ENCODE measurements at places on chromosomes 2 and 18.

DNA sequence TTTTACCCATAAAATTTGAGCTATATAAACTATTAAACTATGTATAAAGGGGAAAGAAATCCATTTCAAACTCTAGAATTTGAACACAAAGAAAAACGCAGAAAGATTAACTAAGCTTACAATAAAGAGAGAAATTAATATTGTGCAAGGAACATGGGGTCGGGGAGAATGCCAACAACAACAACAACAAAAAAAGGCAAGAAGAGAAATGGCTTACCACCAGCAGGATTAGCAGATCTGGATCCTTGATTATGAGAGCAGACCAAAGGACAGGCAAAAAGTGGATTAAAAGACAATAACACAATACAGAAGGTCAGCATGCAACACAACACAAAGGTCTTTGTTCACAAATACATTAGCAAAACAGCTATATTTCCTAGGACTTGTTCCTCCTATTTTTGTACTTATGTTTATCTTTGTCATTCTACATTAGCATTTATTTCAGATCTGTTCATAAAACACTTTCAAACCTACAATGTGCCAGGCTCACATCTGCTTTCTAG is 103.4 kb upstream of the RNU4ATAC start:
- DNase-seq, result no peak

DNA sequence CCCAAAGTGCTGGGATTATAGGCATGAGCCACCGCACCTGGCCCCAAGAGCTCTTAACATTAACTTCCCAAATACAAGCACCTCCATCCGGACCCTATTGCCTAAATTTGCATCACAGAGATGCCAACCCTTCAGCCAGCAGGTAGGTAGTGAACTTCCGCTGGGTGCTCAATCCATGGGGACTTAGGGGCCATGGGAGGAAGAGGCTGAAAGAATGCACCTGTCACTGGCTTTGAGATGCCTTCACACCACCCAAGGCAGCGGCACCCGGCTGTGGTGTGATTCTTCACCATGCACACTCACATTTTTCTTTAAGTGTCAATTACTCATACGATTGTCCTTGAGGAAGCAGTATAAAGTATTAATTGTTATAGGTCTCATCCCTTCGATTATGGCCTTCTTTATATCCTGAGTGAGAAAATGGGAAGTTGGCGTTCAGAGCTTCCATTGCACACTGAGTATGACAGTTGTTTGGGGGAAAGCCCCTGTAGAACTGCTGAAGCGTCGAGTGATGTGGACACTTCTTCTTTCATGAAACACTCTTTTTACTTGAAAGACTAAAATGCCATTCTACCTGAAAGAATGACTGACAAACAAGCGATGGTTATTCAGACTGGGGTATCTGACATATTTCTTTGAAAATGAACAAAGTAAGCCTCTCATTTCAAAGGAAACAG is 51.8 kb upstream of the BIN1 start:
- no peak for DNase-seq

DNA sequence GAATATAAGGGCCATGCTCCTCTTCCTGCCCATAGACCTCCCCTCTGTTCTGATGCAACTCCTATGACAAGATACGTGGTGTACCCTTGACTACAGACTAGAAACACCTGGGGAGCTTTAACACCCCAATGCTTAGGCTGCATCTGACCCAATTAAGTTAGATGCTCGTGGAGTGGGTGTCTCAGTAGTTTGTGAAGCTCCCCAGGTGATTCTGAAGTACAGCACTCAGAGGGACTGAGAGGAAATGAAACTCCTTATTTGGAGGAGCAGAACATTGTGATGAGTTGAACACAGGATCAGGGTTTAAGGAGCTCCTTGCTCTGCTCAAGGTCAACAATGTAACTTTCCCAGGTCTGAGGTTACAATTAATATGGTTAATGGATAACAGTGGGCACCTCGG is 80.3 kb upstream of the TTC39C start:
- no peak for DNase-seq

DNA sequence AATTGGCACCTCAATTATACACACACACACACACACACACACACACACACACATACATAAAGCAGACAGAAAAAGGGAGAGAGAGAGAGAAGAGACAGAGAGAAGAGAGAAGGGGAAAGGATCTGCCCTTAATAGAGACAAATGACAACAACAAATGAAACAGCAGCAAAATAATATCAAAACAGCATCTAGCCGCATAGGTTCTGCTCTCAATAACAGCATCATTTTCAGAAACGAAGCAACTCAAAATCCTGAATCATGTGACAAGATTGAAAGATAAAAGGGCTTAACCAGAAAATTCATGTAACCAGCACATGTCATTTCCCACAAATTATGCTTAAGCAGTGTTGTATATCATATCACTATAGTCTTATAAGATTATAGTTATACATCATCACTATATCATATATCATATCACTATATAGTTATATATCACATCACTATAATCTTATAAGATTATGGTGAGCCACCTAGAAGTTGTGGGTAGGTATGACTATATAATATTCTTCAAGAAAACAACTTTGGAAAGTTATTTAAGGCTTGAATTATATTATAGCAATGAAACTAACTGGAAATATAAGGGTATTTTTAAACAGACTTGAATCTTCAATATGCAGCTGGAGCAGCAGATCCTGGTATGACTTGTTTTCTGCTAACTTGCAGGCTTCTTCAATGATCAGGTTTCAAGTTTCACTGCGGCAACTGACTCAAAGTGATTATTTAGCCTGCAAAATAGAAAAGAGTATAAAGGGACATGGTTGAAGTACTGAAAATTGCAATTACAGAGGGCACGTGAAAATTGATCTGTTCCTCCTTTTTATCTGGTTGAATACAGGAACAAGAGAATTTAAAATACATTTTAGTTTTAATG is 16.1 kb upstream of the VPS54 start:
- no peak for DNase-seq

DNA sequence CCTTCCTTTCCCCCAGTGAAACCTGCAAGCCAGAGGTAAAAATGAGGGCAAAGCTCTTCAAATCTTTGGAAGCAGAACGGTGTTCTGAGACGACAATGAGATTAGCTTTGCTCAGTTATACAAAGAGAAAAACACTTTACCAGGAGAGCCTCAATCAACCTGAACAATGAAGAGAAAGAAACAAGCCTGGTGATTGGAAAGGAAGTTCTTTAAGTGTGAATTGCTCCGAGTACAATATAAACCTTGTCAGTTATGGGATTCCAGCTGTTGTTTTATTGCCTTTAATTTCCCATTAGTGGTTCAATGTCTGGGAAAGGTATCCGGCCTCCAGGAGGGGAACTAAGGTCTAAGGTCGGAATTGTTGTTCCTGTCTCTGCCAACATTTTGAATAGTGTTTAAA is 901.6 kb downstream of the EPHA4 start:
- no peak for DNase-seq

GRCh38 chr2:199011908-199012307 is 445.8 kb downstream of the SATB2 start:
- DNase-seq, result no peak

GRCh38 chr18:47983946-47984345 is 53.5 kb upstream of the SMAD2 start:
- no peak for DNase-seq

DNA sequence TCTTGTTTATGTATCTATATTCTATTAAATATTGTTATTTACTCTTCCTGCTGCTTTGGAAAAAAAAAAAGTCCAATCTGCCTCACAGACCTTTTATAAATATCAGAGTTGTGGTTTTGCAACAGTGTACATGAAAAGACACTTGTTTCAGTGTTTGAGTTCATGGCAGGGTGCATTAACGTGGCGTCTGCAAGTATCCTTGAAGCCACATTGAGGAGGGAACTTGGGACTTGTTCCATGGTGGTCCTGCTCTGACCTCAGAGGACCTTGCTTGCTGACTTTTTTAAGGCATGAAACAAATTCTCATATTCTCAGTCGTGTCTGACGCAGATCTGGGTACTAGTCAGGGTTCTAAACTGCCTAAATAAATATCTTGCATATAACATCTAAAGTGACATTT is 55.1 kb downstream of the CRIM1 start:
- no peak for DNase-seq

DNA sequence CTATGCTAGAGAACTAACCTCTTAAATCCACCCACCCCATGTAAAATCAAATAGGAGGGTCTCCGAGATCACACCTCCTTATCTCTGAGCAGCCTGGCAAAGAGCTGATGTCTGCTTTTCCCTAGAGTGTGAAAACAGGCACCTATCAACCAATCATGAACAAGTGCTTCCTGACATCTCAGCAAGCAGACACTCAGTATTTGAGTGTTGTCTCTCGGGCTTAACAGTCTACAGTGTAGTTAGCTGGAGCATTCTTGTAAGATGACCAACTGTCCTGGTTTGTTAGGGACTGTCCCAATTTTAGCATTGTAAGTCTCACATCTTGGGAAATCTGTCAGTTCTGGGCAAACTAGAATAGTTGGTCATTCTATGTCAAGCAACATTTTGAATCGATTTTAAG is 26.4 kb downstream of the MARCHF4 start:
- no peak for DNase-seq

DNA sequence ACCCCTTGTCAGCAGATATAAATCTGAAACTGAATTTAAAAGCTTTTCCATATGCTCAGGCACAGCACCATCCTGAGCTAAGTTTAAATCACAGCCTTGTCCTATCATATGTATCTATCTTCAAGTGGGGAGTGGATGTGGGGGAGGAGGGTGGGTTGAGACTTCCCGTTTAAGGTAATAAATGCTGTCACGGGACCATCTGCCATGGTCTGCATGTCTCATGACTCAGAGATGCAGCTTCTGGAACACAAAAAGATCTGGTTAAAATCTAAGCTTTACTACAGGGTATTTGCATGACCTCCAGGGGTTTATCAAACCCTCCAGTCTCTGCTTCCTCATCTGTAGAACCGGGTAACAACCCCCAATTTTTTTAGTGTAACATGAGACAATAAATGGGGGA is 377.7 kb upstream of the ST6GAL2 start:
- DNase-seq, result no peak

- DNase-seq, result no peak
Observed at GRCh38 chr2:17610521-17610920, 70.0 kb downstream of the VSNL1 start.

- DNase-seq, result no peak
Observed at GRCh38 chr18:68742206-68742605, 27.3 kb upstream of the TMX3 start.

All from stimulated activated CD8-positive, alpha-beta memory T cell treated with anti-CD3 and anti-CD28 coated beads, Interleukin-15, amount 100 ng/mL, for 24 hours (primary cell).